ENCODE measurements at places on chromosomes 11 and 22.

DNA sequence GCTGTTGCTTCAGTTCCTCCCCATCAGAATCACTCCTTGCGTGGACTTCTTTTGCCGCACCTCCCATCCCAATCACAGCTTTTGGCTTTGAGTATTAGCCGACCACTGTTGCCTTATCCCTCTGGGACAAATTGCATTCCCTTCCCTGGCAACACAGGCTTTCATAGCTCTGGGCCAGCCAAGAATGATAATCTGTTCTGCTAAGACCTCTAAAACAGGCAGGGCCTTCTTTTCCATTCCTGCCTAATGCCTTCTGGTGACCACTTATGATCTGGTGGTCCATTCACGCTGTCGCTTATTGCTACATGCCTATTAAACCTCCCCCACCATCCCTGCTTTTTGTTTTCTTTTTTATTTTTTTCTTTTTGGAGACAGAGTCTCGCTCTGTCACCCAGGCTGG lies 9.6 kb downstream of the SEC14L2 start:
- no peak for DNase-seq

- DNase-seq = no peak
Measured at GRCh38 chr11:2390091-2390724, 10.3 kb upstream of the TSSC4 start.

DNA sequence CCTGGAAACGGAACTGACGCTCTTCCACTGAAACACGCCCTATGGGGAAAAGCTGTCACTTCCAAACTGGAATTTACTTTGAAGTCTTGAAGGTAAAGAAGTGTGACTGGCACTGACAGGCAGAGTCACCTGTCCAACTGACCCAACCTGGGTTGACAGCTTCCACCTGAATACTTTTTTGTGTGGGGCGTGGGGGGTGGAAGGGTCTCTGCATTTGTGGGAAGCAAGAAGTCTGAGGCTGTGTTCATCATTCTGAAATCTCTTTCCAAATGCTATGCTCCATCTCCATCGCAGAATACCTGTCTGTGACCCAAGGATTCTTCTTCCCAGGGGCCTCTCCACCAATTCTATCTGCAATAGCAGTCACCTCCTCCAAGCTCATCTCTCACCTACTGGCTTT lies 7.8 kb downstream of the IFT27 start:
- DNase-seq = no peak

- peak; percentile 34 for DNase-seq
Measured at GRCh38 chr11:63768237-63769041, at the start of gene ZFTA. Gene ZFTA, minus strand, starts transcription at chr11:63768775. Its CDS starts 153 bp downstream, at chr11:63768622.

GRCh38 chr11:512761-513595 lies 5.9 kb upstream of the RNH1 start:
- DNase-seq = no peak

DNA sequence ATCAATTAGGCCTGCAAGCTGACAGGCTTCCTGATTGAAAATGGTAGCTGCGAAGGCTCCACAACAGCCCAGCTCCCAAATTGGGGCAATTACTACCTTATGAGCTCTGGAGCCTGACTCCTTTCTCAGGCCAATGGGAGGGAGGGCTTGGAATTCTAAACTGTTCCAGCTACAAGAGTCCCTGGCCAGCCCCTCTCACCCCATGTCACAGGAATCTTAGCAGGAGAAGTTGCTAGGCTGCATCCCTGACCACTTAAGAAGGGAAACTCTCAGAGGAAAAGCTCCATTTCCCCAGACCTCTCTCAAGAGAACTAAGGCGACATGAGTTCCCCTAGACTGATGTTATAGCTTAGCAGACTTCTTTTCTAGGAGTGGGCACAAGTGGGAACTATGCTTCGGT lies 4.9 kb downstream of the LRP4 start:
- no peak for DNase-seq

GRCh38 chr11:74519710-74520109 lies 26.2 kb upstream of the LIPT2 start:
- no peak for DNase-seq

DNA sequence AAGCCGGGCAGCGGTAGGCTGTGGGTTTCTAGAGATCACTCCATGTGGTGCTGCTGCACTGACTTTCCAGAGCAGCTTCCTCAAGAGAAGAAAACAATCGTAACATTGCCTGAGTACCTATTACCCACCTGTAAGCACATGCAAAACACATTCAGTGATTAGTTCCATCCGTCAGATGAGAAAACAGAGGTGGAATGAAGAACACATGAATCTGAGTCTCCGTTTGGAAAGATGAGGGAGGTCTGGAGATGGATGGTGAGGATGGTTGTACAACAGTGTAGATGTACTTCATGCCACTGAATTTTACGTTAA lies 7.5 kb upstream of the SLCO2B1 start:
- no peak for DNase-seq

DNA sequence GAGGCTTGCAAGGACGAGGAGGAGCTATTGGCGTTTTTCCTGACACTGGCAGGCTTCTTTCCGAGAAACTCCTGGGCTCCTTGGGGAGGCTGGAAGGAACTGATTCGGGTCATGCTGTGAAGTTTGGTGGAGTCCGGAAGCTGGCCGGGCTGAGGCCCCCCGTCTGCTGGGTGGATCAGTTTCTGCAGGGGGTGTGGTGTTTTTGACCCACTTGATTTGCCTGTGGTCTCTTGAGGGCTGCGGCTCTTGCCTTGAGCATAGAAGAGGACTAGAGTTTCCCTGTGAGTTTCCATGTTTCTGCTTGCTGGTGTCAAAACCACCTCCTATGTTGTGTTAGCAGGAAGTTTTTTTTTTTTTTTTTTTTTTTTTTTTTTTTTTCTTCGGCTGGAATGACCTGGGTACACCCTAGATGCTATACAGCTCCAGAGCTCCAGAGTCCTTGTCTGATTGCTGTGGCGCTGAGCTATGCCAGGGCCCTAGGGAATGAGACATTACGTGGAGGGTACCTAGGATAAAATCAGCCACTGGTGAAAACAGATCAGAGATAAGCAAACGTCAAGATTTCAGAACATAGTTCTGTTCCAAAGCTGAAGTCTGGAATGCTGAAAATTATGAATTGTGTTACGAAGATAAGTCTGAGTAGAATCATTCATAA lies 728 bp downstream of the TBC1D22A start:
- no peak for DNase-seq

- DNase-seq = no peak
Measured at GRCh38 chr11:3609416-3610265, 32.2 kb downstream of the ART5 start.

- DNase-seq = no peak
Measured at GRCh38 chr11:42840176-42840829, 471.5 kb upstream of the API5 start.

GRCh38 chr11:126102436-126102981 lies 39.8 kb upstream of the CDON start:
- no peak for DNase-seq

DNA sequence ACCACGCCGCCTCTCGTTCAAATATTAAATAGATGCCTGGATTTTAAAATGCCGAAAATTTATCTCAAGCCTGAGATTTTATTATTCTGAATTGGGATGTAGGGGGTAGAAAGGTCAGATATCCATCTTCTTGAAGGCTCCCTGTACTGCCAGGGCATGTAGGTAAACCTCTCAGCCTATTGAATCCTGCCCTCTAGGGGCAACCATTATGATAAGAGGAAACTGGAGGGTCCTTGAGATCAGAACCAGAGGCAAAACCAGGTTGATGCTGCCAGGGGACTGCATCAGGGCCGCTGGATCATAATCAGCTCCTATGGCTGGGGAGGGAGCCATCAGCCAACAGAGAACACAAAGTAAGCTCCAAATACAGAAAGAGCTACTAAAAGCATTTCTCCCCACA lies 92.4 kb downstream of the KCNC1 start:
- DNase-seq = no peak

DNA sequence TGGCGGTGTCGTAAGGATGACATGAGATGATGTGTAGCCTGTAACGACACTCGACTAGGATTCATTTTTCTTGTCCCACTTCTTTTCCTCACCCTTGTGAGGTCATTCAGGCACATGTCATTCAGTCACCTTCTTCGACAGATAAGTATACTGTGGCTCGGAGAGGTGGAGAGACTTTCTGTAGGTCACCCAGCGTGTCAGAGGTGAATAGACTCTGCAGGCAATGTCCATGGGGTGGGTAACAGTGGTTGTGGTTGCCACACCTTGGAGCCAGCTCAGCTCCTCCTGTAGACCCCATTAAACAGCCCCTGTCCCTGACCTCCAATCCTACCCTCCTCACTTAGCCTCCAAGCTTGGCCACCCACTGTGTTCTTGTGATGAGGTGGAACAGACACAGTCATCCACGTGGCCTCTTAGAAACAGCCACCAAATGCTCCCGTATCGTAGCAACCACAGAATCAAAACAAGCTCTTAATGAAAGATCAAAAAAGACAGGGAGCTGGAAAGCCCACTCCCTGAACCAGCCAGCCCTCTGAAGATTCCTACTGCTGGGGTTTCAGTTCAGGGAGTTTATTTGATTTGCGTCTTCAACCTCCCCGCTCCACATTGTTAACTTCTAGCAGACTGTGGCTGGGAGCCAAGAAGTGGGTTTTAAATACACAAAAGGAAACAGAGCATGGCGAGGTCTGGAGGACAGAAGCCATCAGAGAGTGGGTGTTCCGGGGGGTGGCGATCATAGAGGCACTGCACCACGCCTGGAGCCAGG lies 89.0 kb upstream of the GRK3 start:
- no peak for DNase-seq

DNA sequence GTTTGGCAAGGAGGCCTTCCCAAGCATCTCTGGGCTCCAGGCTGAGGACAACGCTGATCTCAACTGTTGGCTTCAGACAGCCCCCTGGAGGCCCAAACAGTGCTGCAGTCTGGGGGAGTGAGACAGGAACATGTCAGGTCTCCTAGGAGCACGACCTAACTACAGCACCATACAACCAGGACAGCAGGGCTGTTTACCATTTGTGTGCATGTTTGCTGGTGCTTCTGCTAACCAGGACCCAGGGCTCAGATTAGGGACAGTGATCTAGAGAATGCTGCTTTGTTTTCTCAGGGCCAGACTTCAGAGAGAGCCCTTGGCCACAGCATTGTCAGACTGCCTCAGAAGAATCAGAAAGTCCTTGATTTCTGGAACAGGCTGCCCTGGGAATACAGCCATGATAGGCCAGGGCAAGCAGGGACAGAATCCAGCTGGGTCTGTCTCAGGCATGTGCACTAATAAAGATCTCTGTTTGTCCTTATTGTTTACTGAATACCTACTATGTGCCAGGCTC lies 126.5 kb downstream of the VPREB1 start:
- no peak for DNase-seq

GRCh38 chr11:78019808-78020207 lies 3.3 kb downstream of the KCTD14 start:
- DNase-seq = no peak

DNA sequence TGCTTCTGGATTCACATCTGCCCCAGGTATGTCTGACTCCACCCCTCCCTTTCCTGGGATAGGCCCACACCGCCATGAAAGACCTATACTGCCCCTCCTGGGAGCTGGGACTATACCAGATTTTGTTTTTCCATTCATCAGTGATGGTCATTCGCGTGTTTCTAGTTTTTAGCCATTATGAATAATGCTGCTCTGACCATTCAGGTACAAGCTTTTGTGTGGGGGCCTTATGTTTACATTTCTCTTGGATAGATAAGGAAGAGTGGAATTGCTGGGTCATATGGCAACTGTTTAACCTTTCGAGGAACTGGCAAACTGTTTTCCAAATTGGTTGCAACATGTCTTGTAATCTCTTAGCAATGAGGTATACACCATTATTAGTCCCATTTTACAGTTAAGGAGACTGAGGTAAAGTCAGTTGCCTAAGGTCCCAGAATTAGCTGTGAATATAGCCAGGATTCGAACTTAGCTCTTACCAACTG lies 1.2 kb upstream of the TBC1D10A start:
- DNase-seq = no peak

DNA sequence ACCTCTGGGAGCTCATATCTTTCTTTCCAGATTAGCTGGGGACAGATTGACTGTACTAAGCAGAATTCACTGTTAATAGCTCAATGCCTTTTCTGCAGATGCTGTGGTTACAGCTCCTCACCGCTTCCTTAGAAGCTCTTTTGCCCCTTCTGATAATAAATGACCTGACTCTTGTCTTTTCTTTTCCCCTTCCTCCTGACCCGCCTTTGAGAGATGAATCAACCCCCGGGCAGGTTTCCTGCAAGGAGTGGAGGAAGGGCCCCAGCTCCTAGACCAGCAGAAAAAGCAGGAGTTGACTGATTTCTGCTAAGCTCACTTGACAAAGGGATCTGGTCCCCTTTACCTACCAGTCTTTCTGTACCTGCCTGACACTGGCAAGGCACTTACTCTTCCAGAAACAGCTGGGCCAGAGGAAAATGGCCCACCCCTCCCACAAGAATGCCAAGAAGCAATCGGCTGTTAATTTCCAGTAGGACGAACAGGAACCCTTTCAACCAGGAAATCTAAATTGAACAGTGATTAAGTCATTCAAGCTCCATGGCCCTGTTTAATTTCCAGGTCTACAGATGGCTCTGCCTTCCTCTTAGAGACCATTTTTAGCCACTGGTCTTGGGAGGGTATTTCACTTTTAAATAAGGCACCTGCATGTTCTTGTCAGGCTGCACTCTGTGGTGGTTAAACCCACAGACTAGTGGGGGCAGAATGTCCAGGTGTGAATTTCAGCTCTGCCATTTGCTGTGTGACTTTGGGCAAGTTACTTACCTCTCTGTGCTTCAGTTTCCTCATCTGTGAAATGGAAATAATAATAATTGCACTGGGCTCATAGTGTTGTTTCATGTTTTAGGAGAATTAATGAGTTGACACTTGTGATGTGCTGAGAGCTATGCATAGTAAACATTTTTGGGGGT lies 67.5 kb downstream of the PRR5L start:
- no peak for DNase-seq

DNA sequence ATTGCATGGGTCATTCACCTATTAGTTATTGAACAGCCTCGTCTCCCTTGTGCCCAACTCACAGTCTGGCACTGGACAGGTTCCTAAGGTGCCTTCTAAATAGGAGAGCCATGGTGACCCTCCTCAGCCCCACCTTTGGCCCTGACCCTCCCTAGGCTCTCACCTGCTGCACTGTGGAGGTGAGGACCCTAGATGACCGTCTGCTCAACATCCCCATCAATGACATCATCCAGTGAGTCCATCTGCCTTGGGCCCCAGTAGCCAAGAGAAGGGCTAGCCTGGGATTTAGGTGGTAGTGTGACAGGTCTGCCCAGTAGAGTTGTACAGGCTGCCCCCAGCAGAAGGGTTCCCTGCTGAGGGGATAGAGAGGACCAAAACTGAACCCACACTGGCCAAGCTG lies 13.6 kb downstream of the UCP2 start:
- DNase-seq = no peak

GRCh38 chr22:47849576-47849975 lies 1087.1 kb downstream of the TBC1D22A start:
- DNase-seq = no peak

GRCh38 chr11:15539645-15540044 lies 424.9 kb downstream of the INSC start:
- no peak for DNase-seq

- DNase-seq = no peak
Measured at GRCh38 chr11:64771861-64772260, 6.5 kb downstream of the SF1 start.

DNA sequence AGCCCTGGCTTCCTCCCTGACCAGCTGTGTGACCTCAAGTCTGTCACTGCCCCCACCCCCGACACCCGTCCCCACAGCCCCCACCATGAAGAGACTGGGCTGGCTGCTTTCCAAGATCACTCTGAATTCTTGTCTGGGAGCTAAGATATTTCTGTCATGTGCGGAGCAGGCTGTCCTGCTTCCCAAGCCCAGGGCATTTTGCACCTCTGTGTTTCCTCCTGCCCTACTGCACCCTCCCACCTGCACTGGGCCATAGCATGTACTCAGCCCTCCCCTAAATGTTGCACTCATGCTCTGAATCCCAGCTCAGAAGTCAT lies 30.3 kb upstream of the MYEOV start:
- no peak for DNase-seq
